ENCODE measurements at places on chromosomes 2 and 18.

- no peak for DNase-seq
Measured at GRCh38 chr2:94984964-94985575, 40.4 kb upstream of the MAL start.

DNA sequence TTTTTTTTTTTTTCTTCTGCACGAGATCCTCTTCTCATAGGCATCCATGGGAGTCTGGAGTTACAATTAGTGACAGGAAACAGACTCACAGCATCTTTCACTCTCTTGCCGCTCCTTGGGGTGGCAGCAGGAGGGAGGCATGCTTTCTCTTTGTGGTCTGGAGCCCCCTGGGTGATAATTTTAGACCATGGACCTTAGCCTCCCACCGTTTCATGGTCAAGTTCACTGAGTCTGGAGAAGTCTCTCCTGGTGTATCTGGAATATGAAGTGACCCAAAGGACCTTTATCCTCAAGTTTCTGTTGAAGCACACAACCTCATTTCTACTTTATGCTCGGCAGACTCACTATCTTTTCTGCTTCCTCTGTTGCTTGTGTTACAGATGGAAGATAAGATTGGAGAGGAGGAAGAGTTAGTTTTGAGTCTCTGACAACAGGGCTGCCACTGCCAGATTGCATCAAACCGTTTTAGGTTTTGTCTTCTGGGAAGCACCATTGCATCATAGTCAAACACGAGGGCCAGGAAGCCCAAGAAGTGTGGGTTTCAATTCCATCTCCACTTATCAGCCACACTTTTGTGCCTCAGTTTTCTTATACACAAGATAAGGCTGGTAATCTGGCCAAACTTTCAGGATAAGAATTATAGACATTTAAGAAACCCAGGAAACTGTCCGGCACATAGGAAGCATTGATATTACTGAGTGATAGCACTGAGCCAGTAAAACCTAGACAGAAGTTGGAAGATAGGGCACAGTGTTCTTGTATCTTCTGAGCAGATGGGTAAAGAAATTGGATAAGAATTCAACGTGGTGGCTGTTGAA, 62.3 kb downstream of the ADCYAP1 start:
- DNase-seq, result no peak

- DNase-seq, result no peak
Measured at GRCh38 chr2:236553522-236553921, 16.1 kb upstream of the ACKR3 start.

GRCh38 chr2:163751696-163752095, 15.9 kb upstream of the FIGN start:
- no peak for DNase-seq

GRCh38 chr2:68185541-68186164, 28.0 kb downstream of the PNO1 start:
- DNase-seq, result peak; percentile 3

- DNase-seq, result peak; percentile 46
Measured at GRCh38 chr18:45920367-45920766, 46.8 kb downstream of the EPG5 start.

DNA sequence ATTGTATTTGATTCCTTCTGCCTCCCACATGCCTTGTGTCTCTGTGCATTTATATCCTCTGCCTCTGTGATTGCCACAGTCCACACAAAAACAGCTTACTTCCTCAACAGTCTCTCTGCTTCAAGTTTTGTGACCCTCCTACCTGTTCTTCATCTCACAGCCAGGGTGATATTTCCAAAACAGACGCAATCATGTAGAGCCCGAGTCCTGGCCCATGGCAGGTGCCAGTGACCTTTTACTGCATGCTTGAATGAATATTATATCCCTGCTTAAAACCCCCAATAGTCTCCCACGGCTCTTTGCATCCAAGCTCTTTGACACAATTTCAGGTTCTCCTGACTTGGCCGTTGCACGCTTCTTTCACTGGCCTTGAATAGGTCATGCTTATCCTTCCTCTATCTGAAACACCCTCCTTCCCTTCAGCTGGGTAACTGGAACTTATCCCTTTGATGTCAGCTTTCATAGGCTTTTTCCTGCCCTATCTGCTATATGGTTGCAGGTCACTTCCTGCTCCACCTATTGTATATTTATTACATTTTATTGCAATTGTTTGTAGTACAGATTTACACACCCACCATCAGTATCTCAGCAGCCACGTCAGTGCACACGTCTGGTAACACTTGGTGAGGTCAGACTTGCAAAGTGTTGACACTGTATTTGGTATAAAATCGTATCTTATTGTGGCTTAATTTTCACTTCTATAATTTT, 29.7 kb upstream of the IL1B start:
- no peak for DNase-seq

DNA sequence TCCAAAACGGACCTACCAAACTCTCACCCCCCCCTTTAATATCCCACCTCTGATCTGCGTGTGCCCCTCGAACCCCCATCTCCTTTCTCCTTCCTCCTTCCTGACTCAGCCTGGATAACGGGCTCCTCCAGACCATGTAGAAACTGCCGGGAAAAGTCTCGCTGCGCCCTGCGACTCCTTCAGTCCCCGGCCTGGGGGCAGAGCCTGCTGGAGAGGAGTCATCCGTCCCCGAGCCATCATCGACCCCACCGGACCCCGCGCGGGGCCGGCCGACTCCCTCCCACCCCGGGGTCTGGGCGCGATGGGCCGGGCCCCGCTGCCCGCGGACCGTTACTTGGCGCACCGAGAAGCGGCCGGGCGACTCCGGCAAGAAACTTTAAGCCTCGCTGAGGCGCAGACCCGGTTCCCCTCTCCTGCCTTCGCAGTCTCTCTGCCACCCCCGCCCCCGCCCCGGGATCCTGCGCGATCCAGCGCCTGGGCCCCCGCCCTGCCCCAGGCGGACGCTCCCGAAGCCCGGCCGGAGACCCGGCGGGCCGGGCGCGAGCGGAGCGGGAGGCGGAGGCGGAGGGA, 3.4 kb downstream of the ZEB2 start:
- DNase-seq, result no peak

DNA sequence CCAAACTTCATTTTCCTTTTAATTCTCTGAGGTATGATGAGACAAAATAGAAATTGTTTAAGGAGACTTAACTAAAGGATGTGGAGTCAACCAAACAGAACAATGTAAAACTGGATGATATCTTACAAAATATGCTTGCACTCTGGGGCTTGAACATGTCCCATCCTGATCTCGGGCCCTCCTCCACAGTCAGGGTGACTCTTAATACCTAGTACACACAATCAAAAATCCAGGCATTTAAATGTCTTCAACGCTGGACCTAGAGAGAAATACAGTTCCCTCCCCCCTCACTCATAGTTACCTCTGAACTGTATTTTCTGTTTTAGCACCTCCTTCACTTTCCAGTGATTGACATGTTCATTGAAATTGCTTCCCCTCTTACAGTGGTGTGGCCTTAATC, 36.9 kb upstream of the SERPINB2 start:
- no peak for DNase-seq

- no peak for DNase-seq
Measured at GRCh38 chr2:8997631-8998030, 5.9 kb downstream of the MBOAT2 start.

GRCh38 chr2:1446301-1446700, 33.0 kb downstream of the TPO start:
- no peak for DNase-seq

DNA sequence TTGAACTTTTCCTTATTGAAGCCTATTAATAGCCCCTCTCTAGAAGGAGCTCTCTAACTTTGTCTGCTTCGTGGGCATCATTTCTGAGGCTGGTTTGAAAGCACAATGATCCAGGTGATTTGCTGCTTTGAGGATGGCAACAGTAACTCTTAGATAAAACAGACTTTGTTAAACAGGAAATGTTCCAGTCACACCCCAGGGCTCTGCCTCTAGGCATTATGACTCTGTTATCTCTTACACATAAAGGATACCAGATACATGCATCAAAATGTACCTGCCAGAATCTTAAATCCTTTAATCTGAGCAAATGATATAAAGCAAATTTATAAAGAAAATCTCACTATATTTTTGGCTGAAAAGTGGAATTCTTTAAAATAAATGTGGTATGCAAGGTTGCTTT, 52.3 kb downstream of the GAD1 start:
- no peak for DNase-seq

DNA sequence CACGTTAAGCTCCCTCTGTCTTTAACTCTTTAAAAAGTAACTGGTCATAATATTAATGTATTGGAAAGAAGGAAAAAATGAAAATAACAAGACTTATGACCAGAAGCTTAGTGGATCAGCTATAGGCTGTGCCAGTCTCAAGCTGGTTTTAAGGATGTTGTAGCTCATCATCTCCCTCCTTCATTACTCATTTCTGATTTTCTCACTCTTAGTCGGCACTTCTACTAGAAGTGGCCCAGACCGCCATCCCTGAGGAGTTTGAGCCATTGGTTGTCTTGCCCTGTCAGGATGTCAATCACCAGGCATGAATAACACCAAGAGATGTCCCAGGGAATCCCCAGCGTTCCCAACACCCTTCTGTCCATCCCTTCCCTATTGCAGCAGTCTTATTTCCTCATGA, 151.5 kb downstream of the ASXL3 start:
- DNase-seq, result no peak

GRCh38 chr18:616380-616995, 19.7 kb downstream of the CLUL1 start:
- peak; percentile 50 for DNase-seq

GRCh38 chr18:5520464-5520863, 23.3 kb downstream of the EPB41L3 start:
- DNase-seq, result no peak

DNA sequence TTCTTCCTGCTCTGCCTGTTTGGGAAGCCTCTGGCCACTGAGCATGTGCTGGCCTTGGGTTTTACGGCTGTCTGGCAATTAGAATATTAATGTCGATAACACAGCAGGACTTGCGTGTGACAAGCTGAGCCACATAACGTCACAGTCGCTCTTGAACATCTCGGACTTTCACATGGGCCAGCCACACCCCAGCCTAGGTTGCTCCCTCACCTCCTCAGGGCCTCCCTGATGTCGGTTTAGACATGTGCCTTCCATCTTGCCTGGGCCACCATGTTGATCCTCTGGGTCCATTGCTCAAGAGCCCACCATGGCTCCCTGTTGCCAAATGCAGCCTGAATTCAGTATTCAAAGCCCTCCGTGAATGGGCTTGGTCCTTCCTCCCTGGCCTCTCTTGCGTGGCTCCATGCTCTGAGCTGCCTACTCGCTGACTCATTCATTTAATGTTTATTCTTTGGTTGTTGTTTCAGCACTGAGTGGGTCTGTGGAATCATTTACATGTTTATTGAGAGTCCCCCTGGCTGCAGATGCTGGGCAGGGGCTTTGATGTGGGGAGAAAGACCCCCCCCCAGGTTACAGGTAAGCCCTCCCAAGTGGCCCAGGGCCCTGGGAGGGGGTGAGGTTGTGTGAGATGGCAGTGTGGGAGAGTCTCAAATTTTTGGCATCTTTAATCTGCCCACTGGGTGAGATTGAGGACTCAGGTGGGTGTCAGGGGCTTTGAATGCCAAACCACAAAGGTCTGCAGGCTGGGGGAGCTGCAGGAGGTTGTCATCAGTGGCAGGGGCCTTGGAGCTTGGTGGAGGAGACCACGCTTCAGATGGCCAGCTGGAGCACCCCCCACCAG, 62.0 kb downstream of the ODC1 start:
- no peak for DNase-seq

DNA sequence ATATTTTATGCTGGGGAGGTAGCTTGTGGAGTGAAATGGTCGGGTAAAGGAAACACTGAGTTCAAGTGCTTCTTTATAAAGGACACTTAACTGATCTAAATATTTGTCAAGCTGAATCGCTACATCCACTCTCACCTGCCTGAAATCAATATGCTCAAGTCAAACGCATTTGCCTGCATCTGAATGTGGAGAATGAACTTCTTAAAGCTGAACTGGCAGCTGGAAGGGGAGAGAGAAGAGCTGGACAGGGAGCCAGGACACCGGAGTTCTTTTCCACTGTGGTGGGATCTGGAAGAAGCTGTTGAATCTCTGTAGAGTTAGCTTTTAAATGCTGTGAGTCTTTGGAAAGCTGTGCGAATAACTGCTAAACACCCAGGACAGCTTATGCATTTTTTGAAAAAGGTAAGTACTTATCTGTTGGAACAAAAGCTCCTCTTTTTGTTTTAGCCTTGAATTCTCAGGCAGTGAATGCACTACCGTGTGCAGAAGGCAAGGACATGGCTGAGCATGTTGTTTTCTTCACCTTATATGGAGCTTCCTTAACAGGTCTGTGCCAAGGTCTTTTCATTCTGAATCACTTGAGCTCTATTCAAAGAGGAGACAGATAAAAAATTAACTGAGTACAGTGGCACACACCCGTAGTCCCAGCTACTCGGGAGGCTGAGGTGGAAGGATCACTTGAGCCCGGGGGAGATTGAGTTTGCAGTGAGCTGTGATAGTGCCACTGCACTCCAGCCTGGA, 74.2 kb upstream of the KLF7 start:
- no peak for DNase-seq

GRCh38 chr2:168602846-168603401, 146.9 kb downstream of the CERS6 start:
- DNase-seq, result no peak

DNA sequence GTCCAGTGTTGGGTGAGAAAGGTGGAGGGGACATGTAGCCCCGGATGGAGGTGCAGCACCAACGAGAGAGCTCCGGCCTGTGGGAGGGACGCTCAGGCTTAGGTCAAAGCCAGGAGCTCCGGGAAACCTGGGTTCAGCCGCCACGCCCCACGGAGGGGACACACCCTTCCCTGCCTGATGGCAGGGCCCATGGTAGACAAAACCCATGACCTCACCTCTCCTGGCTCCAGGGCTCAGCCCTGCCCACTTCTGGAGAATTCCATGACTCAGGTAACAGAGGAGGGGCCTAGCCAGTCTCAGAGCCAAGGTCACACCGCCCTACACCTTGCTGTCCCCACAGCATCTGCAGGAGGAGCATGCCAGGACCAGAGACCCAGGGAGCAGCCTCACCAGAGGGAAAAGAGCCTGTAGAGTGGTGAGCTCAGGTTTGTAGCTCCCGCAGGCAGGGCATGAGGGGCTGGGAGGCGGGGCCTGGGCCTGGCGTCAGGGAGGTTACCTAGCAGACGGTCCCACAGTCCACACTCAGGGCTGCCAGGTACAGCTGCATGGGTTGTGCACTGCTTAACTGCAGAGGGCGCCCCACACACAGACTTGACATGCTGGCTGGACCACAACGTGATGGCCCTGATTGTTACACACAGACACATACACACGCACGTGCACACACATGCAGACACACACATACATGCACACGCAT, 70.8 kb upstream of the SMAD7 start:
- peak; percentile 17 for DNase-seq

GRCh38 chr2:65700004-65700651, 267.7 kb upstream of the SPRED2 start:
- no peak for DNase-seq

DNA sequence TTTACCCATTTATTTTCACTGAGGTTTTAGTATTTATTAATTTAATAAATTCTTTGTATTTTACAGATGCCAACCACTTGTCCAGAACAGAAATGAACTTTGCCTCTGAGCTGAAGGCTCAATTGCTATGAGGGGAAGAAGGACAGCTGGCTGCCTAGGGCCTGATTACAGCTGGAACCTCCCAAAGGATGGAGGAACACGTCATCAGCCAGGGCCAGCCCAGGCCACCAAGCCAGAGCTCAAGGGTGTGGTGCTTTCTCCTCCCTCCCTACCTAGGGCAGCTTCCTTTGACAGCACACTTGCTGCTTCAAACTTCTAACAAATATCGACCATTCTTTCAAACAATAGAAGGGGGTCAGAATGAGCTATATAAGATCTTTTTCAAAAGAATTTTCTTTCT, 19.7 kb upstream of the RIOK3 start:
- DNase-seq, result no peak
